ENCODE measurements at places on chromosomes 12 and 14.

DNA sequence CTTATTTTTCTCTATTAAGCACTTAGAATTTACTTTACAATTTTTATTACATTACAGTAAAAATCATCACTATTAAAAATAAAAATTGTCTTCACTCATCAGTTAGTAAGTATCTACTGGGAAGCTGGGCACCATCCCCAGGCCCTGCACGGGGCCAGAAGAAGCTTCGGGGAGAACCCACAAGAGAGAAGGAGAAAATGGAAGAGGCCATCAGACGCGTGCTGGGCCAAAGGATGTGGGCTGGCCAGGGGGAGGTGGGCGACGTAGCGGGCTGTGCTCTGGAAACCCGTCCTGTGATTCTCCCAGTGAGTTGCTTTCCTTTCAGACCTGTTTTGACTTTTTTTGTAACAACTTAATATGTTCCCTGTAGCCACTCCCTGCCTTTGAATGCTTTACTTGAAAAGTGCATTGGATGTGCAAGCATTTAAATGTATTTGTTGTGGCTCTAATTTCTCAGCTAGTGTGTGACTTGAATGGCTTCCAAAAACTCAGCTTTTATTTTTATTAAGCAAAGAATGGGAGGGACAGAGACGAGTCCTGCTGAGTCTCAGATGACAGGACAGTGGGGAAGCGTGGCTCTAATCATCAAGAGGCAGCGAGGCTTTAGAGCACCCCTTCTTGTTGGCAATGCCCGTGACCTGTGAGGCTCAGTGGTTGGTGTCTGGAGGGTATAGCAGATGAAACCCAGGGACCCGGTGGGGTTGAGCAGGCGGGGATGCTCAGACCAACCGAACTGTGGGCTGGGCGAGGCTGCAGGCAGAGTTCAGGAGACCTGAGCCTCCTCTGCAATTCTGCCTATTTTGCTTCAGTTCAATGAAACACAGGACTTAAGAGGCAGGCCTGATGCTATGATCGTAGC is 38.8 kb downstream of the SYNE3 start:
- no peak for DNase-seq

GRCh38 chr14:77104393-77104792 is 6.3 kb downstream of the CIPC start:
- DNase-seq: no peak

- DNase-seq: no peak
Observed at GRCh38 chr12:17818931-17819330, 271.1 kb downstream of the RERGL start.

DNA sequence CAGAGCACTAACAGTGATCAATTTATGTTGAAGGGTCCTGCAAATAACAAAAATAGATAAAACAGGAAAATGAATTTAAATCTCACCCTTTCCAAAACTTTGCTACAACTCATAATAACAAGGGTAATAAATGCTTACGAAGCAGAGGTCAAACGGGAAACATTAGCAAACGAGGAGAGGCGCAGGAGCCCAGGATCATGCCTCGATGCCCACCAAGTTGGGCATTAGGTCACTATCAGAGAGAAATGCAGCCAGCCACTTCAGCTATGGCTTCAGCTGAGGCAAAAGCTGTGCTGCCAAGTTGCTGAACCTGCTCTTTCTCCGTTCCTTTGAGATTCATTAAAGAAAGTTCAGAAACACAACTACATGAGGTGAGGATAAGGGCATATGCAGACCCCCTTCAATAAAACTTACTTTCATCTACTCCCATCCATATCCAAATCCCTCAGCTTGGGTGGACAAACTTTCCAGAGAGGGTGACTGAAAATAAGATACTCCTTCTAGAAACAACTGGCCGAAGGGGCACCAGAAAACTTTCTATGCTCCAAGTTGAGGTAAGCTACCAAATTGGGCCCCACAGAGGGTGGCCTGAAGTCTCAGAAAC is 7.9 kb downstream of the NKX2-1 start:
- no peak for DNase-seq

DNA sequence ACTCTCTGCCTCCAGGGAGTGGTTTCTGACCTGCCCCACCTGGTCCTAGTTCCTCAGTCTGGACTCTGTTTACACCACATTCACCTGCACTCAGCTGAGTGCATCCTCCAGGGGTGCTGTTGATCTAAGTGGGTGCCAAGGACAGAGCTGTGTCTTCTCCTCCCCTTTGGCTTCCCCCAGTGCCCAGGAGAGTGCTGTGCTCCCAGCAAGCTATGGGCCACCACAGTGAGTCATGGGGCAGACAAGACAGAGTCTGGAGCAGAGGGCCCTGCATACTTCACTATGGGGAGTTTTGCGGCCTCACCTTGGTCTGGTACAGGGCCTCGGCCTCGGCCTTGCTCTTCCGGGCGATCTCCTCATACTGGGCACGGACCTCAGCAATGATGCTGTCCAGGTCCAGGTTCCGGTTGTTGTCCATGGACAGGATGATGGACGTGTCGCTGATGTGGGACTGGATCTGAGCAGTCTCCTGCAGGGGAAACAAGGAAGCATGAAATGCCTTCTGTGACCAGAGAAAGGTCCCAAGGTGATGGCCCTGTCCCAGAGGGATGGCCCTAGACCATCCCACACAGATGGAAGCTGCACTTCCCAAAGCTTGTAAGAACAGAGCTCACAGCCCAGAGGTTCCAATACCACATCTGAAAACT is 4.9 kb downstream of the KRT73 start:
- DNase-seq: no peak

DNA sequence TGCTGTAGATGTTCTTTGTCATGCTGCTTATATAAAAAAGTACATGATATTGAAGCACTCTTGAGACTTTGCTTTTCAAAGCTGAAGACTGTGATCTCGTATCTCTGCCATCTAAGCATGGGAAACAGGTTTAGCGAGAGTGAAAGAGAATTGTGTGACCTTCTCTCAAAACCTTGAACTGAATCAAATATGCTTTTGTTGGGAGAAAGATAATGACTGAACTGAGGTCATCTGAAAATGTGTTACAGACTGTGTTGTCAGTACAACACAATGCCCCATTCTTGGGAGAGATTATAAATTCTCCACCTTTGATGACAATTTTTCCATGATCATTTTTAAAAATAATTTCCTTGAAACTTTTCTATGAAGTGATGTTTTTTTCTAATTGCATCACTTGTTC is 272.1 kb upstream of the SEL1L start:
- DNase-seq: no peak
